ENCODE measurements at places on chromosomes 1 and 21. TPM values are rescaled to one million over a fixed set of nuclear protein-coding genes. Genes with fewer than 3 reads are reported as not detected.

The OPN3 gene
- total RNA-seq, result 6.2 TPM

The SPAG17 gene
- total RNA-seq, result not detected

DNA sequence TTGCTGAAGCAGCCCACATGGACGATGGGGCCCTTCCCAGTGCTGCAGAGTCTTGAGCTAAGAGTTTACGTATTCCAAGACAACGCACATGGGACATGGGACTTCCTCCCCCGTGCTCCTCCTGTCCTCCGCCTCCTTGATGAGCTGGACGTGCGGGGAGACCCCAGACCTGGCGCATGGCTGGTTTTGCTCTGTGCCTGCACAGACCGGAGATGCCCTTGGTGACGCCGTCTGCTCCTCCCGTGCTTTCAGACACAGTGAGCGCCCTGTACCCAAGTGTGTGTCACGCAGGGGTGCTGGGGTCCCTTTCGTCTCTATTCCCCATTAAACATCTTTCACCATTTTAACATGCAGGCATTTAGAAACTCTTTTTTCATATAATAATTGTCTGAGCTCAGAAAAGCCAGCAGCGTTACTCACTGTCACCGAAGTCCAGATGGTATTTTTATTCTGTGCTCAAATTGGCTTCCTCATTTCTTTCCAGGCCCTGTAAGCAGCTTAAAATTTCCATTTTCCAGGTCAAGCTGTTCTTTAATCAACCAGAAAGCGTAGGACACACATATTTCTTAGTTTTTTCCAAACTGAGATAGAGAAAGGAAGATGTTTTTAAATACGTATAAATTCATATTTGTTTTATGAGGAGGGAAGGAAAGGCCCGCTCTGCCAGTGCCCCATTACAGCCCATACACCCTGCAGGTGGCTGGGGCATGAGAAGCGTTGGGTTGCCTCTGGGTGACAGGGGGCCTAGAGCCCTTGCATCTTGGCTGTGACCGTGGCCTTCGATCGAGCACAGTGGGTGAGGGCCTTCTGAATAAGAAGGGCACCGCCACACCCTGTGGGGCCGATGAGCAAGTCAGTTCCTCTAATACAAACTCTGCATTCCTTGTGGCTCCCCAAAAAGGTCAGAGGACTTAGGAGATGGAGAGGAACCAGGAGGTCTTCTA lies 17.9 kb upstream of the ZBTB21 start:
- DNase-seq, result no peak

- no peak for DNase-seq
Measured at GRCh38 chr1:115214098-115214497, 124.0 kb downstream of the NGF start.

The ADAMTS4 gene
- 0.34 TPM for total RNA-seq

The AJAP1 gene
- 0.18 TPM for total RNA-seq

DNA sequence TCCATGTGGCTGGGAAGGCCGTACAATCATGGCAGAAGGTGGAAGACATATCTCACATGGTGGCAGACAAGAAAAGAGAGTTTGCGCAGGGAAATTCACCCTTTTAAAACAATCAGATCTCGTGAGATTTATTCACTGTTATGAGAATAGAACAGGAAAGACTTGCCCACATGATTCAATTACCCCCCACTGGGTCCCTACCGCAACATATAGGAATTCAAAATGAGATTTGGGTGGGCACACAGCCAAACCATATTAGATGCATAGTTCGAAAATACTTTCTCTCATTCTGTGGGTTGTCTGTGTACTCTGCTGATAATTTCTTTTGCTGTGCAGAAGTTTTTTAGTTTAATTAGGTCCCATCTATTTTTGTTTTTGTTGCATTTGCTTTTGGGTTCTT lies 990.3 kb downstream of the PLA2G4A start:
- DNase-seq, result no peak

The DENND2D gene
- 127 TPM for total RNA-seq

DNA sequence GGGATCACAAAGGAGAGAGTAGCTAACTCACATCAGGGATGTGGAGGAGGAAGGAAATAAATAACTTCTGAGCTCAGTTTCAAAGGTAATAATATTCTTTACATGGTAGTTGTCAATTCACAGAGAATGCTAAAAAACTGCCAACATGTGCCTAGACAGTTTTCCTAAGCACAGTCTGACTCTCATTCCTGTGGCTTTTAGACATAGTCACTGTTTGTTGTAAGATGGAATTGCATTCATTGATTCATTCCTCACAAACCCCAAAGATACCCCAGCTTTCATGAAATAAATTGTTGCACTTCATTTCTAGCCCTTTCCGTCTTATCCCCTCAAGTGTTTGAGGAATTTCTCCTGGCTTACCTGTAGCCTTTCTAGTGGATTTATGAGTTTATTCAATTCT lies 263.9 kb downstream of the NTNG1 start:
- no peak for DNase-seq

- no peak for DNase-seq
Measured at GRCh38 chr1:17306407-17306806, 1.6 kb upstream of the PADI4 start.

The C1QB gene
- 0.43 TPM for total RNA-seq

The HMCN1 gene
- total RNA-seq, result under 0.01 TPM

Measured in activated T-cell treated with anti-CD3 and anti-CD28 coated beads, Interleukin-2, amount 50 U/mL, for 4 hours (primary cell).